MCF 10A (cell line): ENCODE measurements at places on chromosomes 7 and 10. TPM values are rescaled to one million over a fixed set of nuclear protein-coding genes. Genes with fewer than 3 reads are reported as not detected.

GRCh38 chr7:57216340-57216739 lies 84.1 kb upstream of the ZNF479 start:
- H3K27me3 ChIP-seq, result no peaks in the 10 kb centered on the region
- no peaks in the 10 kb centered on the region for H3K4me1 ChIP-seq
- H3K4me3 ChIP-seq, result no peak overlapping the region

Gene ASZ1
- not detected in 2 replicates for total RNA-seq

DNA sequence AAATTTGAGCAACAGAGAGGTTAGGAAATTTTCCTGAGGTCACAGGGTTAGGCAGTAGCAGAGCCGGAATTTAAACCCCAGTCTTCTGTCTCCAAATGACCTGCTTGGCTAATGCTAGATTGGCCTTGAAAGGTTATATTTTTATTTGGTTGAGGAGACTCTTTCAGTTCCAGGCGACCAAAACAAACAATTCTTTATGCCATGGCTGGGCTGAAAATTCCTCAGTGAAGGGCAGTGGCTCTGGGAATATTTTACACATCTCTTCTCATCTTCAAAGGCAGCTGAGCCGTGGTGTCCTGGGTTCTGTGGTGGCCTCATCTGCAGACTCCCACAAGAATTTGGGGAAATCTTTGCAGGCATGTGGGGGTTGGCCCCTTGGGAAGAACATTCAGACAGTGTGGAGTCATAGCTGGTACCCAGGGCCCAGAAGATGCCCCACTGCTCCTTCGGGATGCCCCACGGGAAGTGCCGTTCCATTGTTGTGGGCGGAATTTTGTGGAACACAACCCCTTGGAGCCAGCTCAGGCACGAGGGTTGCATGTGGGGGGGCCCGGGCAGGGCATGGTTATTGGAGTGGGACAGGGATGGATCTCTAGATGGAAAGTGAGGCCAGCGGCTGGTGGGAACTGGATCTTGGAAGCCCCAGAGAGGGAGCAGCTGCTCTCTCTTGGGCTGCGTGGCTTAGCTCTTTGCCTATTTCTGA lies 33.2 kb downstream of the RPS24 start:
- no peak overlapping the region for H3K4me3 ChIP-seq
- no peak for DNase-seq
- H3K36me3 ChIP-seq, result no peaks in the 10 kb centered on the region

- H3K4me3 ChIP-seq, result no peak overlapping the region
- no peak for DNase-seq
- H3K36me3 ChIP-seq, result no peaks in the 10 kb centered on the region
- peaks cover 68% of the 10 kb centered on the region for H3K27me3 ChIP-seq
Observed at GRCh38 chr7:132685277-132685676, 109.0 kb upstream of the PLXNA4 start.

Gene TAS2R4
- total RNA-seq, result 2.5 and 3.5 TPM in 2 replicates

DNA sequence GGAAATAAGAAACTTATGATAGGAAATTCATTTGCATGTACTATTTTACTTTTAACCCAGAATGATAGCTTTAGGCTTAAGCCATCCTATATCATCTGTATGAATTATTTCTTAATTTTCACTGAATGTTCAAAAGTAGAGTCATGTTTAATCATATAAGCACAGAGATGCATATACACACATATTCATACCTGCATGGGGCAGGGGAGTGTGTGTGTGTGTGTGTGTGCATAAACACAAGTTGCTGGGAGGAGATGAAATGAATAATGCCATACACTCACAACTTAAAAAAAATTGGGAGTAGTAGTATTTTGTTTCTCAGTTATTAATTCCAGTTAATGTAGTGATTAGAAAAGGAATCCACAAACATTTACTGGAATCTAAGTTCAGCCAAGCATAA lies 83.1 kb upstream of the IKZF1 start:
- H3K4me3 ChIP-seq, result no peak overlapping the region
- H3K36me3 ChIP-seq, result no peaks in the 10 kb centered on the region
- H3K4me1 ChIP-seq, result no peaks in the 10 kb centered on the region
- no peak overlapping the region for H3K27ac ChIP-seq
- DNase-seq, result no peak
- peaks cover 33% of the 10 kb centered on the region for H3K27me3 ChIP-seq

Gene GRID2IP
- total RNA-seq, result not detected in 2 replicates

GRCh38 chr7:71251706-71252105 lies 119.8 kb downstream of the GALNT17 start:
- H3K4me3 ChIP-seq, result no peak overlapping the region
- H3K4me1 ChIP-seq, result no peaks in the 10 kb centered on the region
- H3K27ac ChIP-seq, result no peak overlapping the region
